Activated CD4-positive, alpha-beta T cell treated with anti-CD3 and anti-CD28 coated beads for 48 hours (primary cell): ENCODE measurements at places on chromosomes 2 and 18.

DNA sequence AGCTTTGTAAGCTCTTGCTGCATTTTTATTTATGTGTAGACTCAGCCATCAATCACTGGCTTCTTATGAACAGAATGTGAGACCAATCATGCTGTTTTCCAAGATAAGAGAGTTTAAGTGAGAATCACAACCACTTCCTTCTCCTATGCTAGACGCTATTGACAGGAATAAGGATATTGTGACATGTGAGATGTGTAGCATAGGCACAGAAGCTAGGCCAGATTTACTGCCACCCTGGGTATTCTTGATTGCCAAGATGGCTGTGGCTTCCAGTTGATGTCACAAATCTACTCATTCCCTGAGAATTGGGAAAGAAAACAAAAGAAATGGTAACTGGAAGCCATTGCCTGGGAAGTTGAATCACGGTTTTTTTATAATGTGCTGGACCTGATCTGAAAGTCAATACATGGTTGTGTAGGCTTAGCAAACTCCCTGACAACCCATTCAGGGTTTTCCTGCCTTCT lies 49.9 kb downstream of the RAB27B start:
- DNase-seq: no peak

DNA sequence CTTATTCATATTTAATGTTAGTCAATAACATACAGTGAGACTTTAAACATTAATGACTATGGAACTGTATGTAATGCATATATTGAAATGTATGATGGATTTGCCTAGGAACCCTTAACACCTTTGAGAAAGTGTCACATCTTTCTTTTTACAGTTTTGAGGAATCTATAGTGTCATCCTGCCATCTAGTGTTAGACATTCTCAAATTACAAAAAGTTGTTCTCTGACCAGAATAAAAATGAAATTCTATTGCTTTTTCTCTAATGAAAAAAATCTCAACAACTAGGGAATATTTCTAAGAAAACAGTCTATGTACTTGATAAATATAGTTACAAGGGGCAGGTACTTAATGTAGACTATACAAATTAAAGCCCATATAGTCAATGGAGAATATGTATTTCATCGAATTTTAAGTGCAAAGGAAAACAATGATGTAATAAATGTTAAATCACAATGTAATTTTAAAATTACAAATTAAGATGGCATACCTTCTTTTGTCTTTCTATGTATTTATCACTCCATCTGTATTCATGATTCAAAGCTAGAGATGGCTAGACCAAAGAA lies 5.1 kb upstream of the CALCRL start:
- DNase-seq: no peak

DNA sequence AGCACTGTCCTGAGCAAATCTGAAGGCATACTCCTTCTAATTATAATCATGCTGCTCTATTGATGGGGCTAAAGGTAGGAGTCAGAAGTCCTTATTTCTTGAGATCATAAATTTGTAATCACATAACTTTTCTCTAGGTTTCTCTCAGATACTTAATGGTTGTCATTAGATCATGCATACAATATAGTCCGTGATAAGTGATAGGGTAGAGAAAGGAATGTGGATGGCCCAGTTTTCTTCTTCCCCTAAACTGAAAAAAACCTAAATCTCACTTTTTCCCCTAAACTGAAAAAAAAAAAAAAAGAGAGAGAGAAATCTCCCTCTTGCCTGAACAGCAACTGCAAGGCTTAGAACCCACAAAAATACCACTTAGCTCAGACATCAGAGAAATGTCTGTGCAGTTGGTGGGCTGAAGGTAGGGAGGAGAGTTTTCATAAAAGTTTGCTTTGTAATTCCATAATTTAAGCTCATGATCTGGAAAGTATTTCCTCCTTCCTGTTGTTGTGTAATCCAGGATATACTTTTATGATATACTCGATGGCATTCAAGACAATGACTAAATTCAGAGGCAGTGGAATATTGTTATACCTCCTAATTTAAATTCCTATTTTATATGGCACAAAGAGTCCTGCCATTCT lies 79.3 kb upstream of the ITPRID2 start:
- DNase-seq: no peak

DNA sequence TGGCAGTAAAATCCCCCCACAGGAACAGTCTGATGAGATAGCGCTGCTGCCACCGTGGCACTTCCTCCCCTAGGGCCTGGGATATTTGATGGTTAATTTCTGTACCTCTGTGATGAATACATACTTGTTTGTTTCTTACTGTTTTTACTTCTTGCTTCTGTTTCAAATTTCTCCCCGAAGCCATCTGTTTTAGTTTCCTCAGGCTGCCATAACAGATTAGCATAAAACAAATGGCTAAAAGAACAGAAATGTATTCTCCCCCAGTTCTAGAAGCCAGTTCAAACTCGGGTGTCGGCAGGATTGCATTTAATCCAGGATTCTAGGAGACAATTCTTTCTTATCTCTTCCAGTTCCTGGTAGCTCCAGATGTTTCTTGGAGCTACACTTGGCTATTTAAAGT lies 435.9 kb downstream of the DSEL start:
- DNase-seq: no peak

DNA sequence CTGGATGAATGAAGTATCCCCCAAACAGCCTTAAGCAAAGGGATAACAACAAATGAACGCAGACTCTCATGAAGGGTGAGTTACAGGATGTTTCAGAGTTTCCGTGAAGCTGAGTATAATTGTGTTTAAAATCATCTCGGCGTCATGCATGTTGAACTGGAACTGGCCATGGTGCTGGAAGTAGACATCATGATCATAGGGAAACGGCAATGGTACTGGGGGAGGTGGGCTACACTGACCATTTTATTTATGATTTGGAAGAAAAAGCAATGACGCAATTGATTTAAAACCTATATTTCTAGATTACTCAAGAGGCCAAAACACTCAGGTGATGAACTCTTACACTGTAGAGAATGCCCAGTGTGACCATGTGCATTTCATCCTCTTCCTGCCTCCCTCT lies 387.9 kb upstream of the MYT1L start:
- DNase-seq: no peak

DNA sequence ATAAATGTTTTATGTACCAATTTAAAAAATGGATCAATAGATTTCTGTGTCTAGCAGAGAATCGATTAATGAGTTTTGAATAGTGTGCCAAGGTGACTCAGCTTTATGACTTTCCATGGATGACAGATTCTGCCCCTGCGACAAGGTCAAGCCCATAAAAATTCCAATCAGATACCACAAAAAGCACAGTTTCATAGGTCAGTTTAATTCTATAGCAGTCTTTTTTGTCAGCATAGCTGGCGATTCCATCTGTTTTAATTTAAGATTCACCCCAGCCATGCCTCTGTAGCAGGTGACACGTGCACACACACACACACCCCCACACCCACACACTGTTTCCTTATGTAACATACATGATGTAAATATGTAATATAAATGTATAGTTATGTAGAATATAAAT lies 28.9 kb downstream of the RAB31 start:
- DNase-seq: no peak

DNA sequence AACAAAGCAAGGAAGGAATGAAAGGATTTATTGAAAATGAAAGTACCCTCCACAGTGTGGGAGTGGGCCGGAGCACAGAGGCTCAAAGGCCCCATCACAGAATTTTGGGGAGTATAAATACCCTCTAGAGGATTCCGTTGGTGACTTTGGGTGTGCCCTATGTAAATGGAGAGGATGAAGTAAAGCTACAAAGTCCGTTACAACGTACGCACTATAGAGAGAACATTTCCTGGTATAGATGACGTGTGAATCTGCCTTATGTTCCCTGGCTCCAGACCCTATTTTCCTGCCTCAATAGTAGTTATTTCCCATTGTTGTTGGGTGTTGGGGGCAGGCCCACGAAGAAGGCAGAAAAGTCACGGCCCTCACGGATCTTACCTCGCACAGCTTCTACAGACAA lies 65.3 kb downstream of the GALR1 start:
- DNase-seq: no peak

- DNase-seq: no peak
Measured at GRCh38 chr2:136527560-136527959, 237.8 kb upstream of the THSD7B start.

GRCh38 chr2:178924817-178925216 lies 117.6 kb upstream of the TTN start:
- no peak for DNase-seq

GRCh38 chr18:27855486-27855885 lies 321.4 kb downstream of the CDH2 start:
- DNase-seq: no peak

- no peak for DNase-seq
Measured at GRCh38 chr2:176078541-176079284, 5.0 kb downstream of the EVX2 start.

DNA sequence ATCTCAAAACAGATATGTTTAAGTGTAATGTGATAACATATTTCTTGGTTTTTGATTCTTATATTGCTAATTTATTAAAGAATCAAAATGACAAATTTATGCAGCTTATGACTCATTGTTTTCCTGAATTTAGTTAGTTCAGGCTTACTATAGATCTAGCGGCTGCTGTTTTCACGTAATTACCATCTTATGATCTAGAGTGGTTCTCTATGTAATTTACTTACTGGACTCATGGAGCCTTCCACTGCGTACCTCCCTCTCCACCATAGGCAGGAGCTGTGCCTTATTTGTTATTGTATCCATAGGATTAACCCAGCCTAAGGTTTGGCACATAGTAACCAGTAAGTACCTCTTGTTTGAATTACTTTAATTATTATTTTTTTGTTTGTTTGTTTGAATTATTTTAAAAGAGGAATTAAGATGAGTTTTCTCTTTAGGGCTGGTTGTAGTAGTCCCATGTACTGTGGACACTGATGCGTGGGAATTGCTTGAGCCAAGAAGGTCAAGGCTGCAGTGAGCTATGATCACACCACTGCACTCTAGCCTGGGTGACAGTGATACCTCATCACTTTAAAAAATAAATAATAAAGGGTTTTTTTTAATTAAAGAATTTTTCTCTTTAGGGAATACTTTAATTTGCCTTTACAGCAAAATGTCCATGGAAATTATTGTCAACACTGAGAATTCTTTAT lies 165.5 kb downstream of the PHLPP1 start:
- no peak for DNase-seq

GRCh38 chr2:218370410-218371063 lies 11.5 kb upstream of the SLC11A1 start:
- DNase-seq: no peak
